ENCODE measurements at places on chromosomes 6 and 20. TPM values are rescaled to one million over a fixed set of nuclear protein-coding genes. Genes with fewer than 3 reads are reported as not detected.

GRCh38 chr6:42185597-42185996 lies 9.2 kb downstream of the GUCA1B start:
- H3K27ac ChIP-seq, result no peak overlapping the region
- no peaks in the 10 kb centered on the region for H3K4me1 ChIP-seq
- H3K27me3 ChIP-seq, result no peaks in the 10 kb centered on the region
- no peak for DNase-seq
- H3K4me3 ChIP-seq, result no peak overlapping the region

GRCh38 chr6:143545165-143545564 lies 33.6 kb upstream of the FUCA2 start:
- no peak overlapping the region for H3K27ac ChIP-seq
- no peak overlapping the region for H3K4me3 ChIP-seq
- DNase-seq, result no peak
- no peaks in the 10 kb centered on the region for H3K27me3 ChIP-seq
- no peaks in the 10 kb centered on the region for H3K36me3 ChIP-seq
- peaks cover 12% of the 10 kb centered on the region for H3K4me1 ChIP-seq

B3GAT2 gene
- total RNA-seq, result not detected

BACH2 gene
- total RNA-seq, result 34.1 TPM

GRCh38 chr6:127215931-127216330 lies 50.7 kb upstream of the RNF146 start:
- peaks cover 9% of the 10 kb centered on the region for H3K27me3 ChIP-seq
- no peak overlapping the region for H3K4me3 ChIP-seq
- DNase-seq, result no peak

- no peaks in the 10 kb centered on the region for H3K4me1 ChIP-seq
- peaks cover 65% of the 10 kb centered on the region for H3K27me3 ChIP-seq
- DNase-seq, result no peak
- H3K4me3 ChIP-seq, result no peak overlapping the region
These were observed 101.1 kb downstream of the YTHDF1 start for GRCh38 chr20:63114693-63115311.

GSTA1 gene
- not detected for total RNA-seq

- H3K27me3 ChIP-seq, result peaks cover 65% of the 10 kb centered on the region
- H3K4me3 ChIP-seq, result no peak overlapping the region
- no peaks in the 10 kb centered on the region for H3K4me1 ChIP-seq
These were observed 24.2 kb upstream of the PCSK2 start for GRCh38 chr20:17202673-17203072.

GATA5 gene
- total RNA-seq, result 27.5 TPM

Measured in mesothelial cell of epicardium (in vitro differentiated cells).